Nephron progenitor cell (in vitro differentiated cells): ENCODE measurements at places on chromosomes 12 and 14.
A peak's percentile ranks its signal among the peaks of the same experiment; 100 is the strongest.

DNA sequence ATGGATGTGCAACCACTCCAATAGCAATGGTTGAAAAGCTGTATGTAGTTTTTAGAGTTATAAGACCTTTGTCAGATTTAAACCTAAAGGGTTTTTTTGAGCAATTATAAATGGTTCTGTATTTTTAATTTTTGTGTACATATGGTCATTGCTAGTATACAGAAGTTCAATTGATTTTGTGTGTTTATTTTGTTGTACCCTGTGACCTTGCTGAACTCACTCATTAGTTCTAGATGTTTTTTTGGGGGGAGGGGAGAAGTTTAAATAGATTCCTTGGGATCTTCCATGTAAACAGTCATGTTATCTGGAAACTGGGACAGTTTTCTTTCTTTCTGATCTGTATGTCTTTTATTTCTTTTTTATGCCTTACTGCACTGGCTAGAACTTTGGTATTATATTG lies 87.8 kb downstream of the MED13L start:
- DNase-seq: no peak
- peak overlapping the region; percentile 12 for H3K27ac ChIP-seq
- no peaks in the 10 kb centered on the region for H3K27me3 ChIP-seq
- H3K4me1 ChIP-seq: peaks cover 40% of the 10 kb centered on the region

- peaks cover 52% of the 10 kb centered on the region for H3K4me1 ChIP-seq
- H3K36me3 ChIP-seq: no peaks in the 10 kb centered on the region
- no peak overlapping the region for H3K4me3 ChIP-seq
- no peak for DNase-seq
These were observed 21.7 kb upstream of the CTDSP2 start for GRCh38 chr12:57868221-57868620.

- H3K4me3 ChIP-seq: peak overlapping the region; percentile 69
- no peak overlapping the region for H3K27ac ChIP-seq
- H3K36me3 ChIP-seq: peaks cover 32% of the 10 kb centered on the region
- peaks cover 34% of the 10 kb centered on the region for H3K4me1 ChIP-seq
- H3K27me3 ChIP-seq: peaks cover 8% of the 10 kb centered on the region
- DNase-seq: peak; percentile 28
These were observed 1.2 kb upstream of the RAN start for GRCh38 chr12:130870442-130871285.

DNA sequence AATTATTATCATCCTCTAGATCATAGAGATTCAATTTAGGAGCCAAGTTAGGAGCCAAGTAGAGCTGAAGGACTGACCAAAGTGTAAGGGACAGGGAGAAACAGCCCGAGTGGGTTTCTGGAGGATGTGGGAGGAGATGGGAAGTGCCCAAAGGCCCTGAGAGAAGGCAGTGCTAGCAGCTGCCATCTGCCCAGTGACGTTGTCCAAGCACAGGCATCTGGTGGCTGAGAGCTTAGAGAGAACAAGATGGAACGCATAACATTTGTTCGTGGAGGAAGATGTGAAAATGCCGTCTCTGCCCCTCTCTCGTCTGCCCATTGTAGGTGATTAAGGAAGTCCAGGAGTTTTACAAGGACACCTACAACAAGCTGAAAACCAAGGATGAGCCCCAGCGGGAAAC lies 34.7 kb downstream of the CD9 start:
- DNase-seq: no peak
- peaks cover 68% of the 10 kb centered on the region for H3K4me1 ChIP-seq
- H3K36me3 ChIP-seq: no peaks in the 10 kb centered on the region
- peak overlapping the region; percentile 19 for H3K4me3 ChIP-seq
- H3K27me3 ChIP-seq: peaks cover 9% of the 10 kb centered on the region
